ENCODE measurements at places on chromosomes 7 and 10.

GRCh38 chr10:80699602-80700039 lies 161.9 kb downstream of the SH2D4B start:
- DNase-seq: peak; percentile 80

- no peak for DNase-seq
Measured at GRCh38 chr7:21690705-21691104, 147.9 kb downstream of the DNAH11 start.

- no peak for DNase-seq
Measured at GRCh38 chr10:76113952-76114351, 682.5 kb downstream of the LRMDA start.

- DNase-seq: no peak
Measured at GRCh38 chr10:97548828-97549455, 23.6 kb upstream of the ANKRD2 start.

GRCh38 chr7:35035511-35035961 lies 1.7 kb downstream of the DPY19L1 start:
- DNase-seq: no peak

GRCh38 chr7:55723621-55723941 lies 139.0 kb downstream of the SEPTIN14 start:
- no peak for DNase-seq

DNA sequence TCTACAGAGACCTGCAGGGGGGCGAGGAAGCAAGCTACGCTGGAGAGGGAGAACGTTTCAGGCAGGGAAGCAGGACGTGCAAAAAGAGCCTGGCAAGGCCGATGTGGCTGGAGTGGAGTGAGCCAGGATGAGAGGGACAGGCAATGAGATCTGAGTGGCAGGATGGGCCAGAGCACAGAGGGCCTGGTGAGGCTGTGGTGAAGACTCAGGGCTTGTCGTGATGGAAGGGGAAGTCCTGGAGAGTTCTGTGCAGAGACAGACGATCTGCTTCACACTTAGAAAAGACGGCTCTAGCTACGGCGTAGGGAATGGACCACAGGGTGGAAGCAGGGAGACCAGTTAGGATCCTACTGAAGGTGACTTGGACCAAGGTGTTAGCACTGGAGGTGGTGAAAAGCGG lies 87.0 kb downstream of the SH3PXD2A start:
- DNase-seq: no peak

- no peak for DNase-seq
Measured at GRCh38 chr7:120475994-120476393, 203.0 kb downstream of the KCND2 start.

- DNase-seq: no peak
Measured at GRCh38 chr10:129329385-129330055, 137.5 kb upstream of the MGMT start.

DNA sequence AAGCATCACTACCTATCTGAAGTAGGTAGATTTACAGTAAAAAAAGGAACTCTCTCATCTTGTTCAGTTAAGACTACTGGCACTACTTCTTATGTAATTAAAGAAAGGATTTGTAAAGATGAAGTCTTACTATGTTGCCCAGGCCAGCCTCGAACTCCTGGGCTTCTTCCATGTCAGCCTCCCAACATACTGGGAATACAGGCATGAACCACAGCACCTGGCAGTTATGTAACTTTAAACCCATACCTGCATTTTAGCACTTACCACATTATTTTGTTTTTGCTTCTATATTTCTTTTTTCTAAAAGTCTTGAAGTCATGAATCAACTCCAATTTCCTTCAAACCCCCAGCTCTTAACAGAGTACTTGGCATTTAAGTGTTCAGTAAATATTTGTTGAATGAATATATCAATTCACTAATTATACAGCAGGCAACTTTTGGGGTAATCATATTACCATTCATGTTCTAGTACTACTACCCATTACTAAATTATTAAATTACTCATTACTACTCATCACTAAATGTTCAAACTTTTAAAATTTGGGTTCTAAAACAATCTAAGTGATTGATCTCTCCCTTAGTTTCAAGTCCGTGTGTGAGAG lies 31.6 kb upstream of the CCDC71L start:
- DNase-seq: no peak

GRCh38 chr7:117219485-117219884 lies 103.4 kb downstream of the WNT2 start:
- no peak for DNase-seq

GRCh38 chr7:66207540-66207939 lies 2.4 kb downstream of the TPST1 start:
- DNase-seq: no peak

DNA sequence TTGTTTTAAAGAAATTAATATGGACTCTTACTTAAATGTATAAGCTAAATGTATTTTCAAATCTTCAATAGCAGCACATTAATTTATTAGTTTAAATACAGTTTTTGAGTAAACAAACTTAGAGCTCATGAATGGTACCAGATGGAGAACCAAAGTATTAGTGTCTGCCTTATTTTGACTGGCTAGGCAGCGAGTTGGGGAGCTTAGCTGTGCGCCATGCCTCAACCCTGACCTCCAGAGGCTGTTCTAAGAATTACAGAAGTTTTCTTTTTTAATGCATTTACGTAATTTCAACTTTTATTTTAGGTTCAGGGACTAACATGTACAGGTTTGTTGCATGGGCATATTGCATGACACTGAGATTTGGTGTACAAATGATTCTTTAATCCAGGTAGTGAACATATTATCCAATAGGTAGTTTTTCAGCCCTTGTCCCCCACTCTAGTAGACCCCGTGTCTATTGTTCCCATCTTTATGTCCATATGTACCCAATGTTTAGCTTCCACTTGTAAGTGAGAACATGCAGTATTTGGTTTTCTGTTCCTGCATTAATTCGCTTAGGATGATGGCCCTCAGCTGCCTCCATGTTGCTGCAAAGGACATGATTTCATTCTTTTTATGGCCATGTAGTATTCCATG lies 166.8 kb downstream of the IQUB start:
- no peak for DNase-seq

DNA sequence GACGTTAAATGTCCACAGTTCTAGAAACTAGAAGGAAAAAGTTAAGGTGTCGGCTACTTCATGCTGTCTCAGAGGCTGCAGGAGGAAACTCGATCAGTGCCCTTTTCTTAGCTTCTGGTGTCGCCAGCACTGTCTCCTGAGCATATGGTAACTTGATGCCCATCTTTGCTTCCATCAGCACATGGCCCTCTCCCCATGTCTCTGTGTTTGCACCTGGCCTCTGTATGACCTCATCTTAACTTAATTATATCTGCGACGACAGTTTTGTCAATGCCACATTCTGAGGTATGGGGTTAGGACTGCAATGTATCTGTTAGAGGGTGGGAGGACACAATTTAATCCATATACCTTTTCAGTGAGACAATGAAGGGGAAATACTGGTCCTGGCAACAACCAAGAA lies 449.9 kb downstream of the POM121L12 start:
- DNase-seq: no peak

GRCh38 chr10:106938513-106938912 lies 226.0 kb downstream of the SORCS1 start:
- DNase-seq: no peak

DNA sequence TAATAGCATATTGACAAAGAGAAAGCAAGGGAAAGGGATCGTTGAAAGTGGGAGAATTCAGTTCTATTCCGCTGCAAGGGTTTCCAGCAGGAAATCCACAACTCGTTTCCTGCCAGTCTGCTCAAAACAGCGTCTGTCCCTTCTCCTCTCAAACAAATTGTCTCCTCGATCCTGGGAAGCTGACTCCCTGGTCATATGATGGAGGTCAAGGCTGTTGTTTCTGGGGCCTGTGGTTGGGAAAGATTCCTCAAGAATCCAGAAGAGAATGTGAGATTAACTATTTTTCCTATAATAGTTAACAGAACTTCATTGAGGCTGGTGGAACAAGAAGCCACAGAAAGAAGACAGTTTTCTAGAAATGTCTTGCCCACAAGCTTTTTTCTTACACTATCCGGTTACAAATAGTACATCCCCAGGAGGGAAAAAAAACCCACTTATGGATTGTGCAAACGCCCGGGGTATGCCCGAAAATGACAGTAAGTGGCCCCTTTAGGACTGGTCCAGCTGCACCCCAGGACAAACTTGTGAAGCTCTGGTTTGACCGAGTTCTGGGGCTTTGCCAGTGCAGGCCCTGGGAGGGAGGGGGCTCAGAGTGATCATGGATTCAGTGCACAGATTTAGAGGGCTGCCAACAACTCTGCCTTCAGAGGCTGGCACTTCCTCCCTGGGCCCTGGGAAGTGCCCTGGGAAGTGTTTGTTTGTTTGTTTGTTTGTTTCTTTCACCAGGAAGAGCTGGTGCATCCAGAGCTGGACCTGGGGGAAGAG lies 49.4 kb upstream of the CTBP2 start:
- no peak for DNase-seq

GRCh38 chr7:120207037-120207436 lies 65.9 kb upstream of the KCND2 start:
- no peak for DNase-seq

- no peak for DNase-seq
Measured at GRCh38 chr7:158072991-158073730, 514.5 kb downstream of the PTPRN2 start.

DNA sequence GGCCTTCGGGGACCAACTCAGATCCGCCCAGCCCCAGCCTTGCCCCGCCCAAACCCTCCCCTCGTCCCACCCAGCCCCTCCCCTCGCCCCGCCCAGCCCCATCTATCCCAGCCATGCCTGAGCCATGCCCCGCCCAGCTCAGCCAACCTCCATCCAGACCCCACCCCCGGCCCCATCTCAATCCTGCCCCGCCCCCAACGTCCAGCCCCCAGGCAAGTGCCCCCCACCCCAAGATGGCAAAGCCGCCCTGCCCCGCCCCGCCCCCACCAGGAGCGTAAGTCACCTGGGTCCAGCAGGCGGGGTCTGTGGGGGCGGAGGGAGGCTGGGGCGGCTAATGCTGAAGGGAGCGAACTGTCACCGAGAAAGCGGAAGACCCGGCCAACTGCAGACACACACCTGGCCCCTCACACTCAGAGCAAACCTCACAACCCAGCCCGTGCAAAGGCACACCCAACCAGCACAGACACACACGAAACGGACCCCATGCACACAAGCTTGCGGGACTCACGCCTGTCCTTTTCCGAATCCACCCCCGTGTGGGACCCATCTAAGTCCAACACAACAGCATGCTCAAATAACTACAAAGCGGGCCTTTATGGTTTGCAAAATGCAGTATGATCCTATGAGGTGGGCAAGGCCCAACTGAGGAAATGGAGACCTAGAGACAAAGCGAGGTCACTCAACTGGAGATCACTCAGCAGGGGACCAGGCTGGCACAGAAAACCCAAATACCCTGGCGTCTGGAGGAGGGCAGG lies 11.5 kb upstream of the OGA start:
- DNase-seq: no peak

DNA sequence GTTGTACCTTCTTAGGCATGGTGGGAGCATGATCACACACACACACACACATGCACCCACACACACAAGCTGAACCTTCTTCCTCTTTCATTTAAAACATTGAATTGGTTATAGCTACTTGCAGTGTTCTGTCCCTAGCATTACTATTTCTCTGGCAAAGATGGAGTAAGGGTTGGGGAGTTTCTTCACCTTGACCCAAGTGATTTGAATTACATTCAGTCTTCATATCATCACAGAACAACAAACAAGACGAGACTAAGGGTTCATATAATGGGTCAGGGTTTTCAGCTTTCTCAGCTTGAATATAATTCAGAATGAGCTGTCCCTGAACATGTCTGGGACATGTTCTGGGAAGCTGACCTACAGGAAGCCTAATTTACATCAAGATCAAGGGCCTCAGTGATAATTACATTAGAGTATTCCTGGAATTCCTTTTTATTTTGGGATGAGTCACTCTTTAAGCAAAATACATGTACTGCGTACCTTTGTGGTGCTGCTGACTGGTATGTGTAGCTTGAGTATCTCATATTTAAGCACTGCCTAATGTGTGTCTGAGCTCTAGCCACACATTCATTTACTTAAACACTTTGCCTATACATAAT lies 213.5 kb upstream of the TMEM229A start:
- no peak for DNase-seq

DNA sequence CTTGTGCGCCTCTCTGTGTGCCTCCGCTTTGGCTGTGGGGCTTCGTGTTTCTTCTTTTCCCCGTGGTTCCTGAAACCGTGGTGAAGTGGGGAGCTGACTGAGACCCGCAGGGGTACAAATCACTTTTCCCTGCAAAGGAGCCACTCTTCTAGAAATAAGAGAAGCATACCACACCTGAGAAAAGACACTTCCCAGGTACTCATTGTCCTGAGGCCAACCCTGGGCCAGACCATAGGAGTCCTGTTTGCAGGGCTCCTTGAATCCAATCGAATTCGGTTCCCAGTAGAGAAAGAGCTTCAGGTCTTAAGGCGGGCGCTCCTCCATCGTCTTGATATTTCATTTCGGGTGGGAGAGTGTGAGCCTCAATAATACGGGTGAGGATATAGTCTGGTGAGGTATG lies 32.4 kb upstream of the ZNF273 start:
- no peak for DNase-seq

- DNase-seq: peak; percentile 59
Measured at GRCh38 chr10:24331457-24331856, 122.5 kb downstream of the KIAA1217 start.

DNA sequence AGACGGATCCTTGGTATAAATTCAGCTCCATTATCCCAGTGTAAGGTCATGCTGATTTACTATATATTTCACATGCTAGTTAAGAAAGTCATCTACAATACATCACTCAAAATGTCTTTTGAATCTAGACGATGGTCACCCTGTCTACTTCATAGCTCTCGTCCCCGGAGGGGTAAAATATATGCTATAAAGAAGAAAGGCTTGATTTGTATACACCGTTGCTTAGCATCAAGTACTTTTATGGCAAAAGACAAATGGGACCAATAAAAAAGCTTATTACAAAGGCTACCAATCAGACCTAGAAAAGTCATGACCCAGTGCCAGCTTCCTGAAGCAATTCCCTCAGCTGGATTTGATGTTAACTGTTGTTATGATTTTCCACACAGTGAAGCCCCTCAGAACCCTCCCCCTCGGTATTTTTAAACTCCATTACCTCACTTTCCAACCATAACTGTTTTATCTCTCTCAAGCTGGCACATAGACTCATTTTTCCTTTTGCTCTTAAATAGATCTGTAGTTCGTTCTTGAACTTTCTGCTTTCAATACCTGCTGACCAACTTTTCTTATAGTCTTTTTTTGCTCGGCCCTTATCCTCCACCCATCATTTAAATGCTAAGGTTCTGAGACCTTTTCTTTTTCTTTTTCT lies 104.9 kb downstream of the DOCK4 start:
- no peak for DNase-seq

- DNase-seq: no peak
Measured at GRCh38 chr7:92909686-92910475, 73.5 kb upstream of the CDK6 start.

- DNase-seq: peak; percentile 85
Measured at GRCh38 chr10:99431190-99431760, 851 bp upstream of the GOT1 start.

GRCh38 chr7:91582799-91583477 lies 297.6 kb downstream of the MTERF1 start:
- DNase-seq: no peak

Data from heart left ventricle (tissue), 16 donors.